ENCODE measurements at places on chromosomes 4 and X.
A peak's percentile ranks its signal among the peaks of the same experiment; 100 is the strongest.

GRCh38 chrX:86078650-86079049 lies 31.3 kb upstream of the CHM start:
- DNase-seq = no peak

GRCh38 chr4:83234902-83235644 lies 49.5 kb downstream of the COQ2 start:
- DNase-seq = no peak

GRCh38 chr4:87451537-87451936 lies 29.2 kb downstream of the NUDT9 start:
- DNase-seq = no peak

DNA sequence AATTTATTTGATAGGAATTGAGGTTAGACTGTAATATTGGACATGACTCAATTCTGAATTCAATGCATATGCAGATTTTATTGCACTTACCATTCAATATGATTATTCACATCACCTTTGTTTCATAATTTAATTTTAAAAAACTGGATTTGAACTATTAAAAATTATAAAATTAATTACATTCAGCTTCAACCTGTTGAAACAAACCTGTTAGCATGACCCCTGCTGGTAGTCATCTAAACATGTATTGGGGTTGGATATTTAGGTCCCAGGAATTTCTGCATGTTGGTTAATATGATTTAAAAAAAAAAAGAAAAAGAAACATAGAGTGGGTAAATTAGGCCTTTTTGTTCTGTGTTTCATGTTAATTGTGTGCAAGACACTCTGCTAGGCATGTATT lies 85.9 kb downstream of the ARSJ start:
- no peak for DNase-seq

DNA sequence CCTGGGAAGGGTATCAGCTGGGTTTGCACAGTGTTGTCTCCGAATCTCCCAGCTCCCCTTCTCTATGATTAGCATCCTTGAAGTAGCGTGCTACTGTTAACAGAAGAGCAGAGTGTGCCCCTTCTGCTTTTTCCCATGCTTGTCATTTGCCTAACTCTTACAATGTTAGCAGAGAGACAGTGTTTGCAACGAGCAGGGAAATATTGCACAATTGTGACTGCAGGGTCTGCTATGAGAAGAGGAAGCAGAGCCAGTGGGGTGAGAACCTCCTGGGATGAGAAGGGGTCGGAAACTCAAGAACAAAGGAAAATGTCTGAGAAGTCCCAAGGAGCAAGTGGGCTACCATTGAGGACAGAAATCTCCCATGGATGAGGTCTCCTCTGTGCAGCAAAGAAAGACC lies 7.8 kb upstream of the CHRNA9 start:
- DNase-seq = no peak

GRCh38 chr4:65344278-65344825 lies 325.9 kb downstream of the EPHA5 start:
- DNase-seq = no peak

DNA sequence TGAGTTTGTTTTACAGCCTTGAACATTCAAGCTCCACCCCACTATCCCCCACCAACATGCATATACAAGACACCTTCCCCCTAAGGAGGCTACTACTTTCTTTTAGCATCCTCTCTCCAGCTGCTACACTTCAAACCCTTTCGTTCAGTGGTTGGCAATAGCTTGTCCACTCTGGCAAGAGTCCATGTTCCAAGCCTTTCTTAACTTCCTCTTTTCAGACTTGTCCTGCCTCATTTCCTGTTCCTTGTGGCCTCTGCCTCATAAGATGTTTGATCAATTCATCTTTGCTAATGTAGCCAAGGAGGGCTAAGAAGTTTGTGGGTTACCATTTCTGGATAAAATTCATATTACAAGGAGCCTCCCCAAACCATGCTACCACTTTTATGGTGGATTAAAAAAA lies 20.8 kb upstream of the ZCCHC12 start:
- no peak for DNase-seq

DNA sequence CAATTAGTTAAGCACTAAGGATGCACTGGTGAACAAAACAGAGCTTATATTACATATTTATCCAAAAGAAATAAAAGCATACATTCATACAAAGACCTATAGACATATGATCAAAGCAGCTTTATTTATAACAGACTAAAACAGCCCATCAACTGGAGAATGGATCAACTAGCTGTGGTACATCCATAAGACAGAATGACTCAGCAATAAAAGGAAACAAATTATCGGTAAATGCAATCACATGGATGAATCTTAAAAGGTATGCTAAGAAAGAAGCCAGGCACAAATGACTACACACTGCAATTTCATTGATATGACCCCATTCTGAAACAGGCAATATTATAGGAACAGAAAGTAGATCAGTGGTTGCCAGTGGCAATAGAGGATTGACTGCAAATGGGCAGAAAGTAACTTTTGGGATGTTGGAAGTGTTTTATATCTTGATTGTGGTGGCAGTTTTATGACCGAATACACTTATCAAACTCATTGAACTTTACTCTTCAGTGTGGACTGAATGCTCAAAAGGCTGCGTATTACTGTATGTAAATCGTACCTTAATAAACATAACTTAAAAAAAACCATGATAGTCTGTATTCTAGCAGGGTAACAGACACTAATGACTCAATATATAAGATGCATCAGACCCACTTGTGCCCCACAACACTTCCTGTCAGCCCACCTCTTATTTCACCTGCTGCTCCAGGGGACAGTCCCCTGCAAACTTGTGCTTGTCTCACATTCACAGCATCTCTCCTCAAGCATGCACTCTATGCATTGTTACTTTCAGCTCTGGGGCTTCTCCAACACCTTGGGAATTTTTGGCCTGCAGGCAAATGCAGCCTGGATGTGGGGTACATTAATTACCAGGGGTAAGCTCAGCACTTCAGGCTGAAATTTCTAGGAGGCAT lies 59.1 kb downstream of the MID1IP1 start:
- no peak for DNase-seq

GRCh38 chr4:185293202-185293601 lies 83.8 kb downstream of the SNX25 start:
- no peak for DNase-seq

- DNase-seq = no peak
Measured at GRCh38 chr4:107182347-107182746, 146.2 kb upstream of the DKK2 start.

DNA sequence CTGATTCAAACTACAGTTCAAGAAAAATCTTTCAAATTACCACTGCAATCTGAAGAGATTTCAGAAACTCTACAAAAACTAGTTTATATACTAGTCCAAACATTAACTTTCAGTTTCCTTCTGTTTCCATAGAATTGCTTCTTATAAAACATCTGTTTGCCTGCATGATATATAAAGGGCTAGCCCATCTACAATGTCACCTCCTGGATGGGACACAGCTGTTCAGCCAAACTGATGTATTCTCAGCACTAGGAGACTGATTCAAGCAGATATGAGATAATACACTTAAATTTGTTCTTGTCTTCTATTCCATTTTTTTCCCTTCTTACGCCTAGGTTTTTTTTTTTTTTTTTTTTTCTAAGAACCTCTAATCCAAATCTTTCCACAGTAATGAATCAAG lies 1569.7 kb upstream of the IGFBP7 start:
- DNase-seq = no peak

- DNase-seq = no peak
Measured at GRCh38 chr4:171875291-171875690, 62.1 kb downstream of the GALNTL6 start.

DNA sequence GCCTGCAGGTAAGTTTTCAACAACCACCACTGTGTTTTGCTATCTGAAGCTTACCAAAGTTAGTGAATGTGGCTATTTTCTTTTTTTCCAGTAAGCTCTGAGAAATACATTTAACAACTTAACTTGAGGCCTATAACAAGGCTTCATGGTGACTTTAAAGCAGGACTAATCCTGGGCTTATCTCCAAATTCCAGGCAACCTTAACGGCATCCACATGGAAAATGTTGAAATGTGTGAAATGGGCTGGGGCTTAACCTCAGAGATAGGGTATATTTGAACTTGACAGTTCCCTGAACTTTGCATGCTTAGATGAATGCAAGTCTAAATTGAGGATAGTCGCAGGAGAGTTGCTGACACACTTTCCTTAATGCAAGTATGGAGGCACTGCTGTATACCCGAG lies 539.2 kb downstream of the GALNTL6 start:
- no peak for DNase-seq

DNA sequence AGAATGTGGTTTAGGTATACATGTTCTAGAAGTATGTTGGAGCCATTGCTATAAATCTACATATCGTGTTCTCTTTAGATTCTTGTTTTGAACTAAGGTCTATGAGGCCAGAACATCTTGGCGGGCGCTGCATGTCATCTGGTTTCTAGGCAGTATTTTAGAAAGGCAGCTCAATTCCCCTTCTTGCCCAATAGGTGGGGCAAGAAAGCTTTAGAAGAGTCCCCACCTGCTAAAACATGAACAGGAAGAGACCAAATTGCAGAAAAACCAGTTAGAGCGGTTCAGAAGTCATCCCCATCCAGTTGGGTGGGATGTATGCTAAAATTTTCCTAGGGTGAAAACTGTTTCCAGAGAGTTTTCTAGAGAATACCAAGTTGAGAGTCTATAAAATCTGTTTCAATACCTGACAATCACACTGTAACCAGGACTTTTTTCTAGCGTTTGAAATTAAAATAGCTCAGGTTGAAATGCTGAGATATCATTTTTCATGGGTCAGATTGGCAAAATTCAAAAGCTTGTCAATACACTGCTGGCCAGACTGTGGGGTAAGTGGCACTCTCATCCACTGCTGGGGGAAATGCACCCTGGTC lies 17.5 kb upstream of the SH3KBP1 start:
- no peak for DNase-seq

- DNase-seq = no peak
Measured at GRCh38 chr4:386708-387105, 49.1 kb downstream of the ZNF141 start.

- DNase-seq = no peak
Measured at GRCh38 chr4:65007841-65008439, 598.7 kb upstream of the TECRL start.

DNA sequence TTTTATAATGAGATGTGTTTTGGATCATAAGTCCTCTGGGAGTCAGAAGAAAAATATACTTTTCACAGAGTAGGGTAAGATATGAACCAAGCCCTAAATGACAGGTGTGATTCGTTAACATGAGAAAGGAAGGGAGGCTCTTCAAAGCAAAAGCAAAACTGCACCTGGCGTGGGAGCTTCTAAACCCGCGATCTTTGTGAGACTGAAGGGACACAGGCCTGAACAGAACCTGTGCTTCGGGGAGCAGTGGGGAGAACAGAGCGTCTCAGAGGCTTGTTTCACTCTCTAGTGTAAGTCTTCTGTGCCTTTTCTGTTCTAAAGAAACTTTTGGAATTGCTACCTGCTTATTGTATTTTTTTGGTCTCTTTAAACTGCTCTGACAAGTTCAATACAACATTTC lies 30.2 kb upstream of the CYP4V2 start:
- no peak for DNase-seq

- DNase-seq = no peak
Measured at GRCh38 chr4:55736605-55737183, 82.9 kb upstream of the EXOC1L start.

GRCh38 chr4:142940425-142941330 lies 94.6 kb upstream of the INPP4B start:
- DNase-seq = no peak

GRCh38 chrX:71659959-71660358 lies 7.4 kb upstream of the LOC101059915 start:
- no peak for DNase-seq

GRCh38 chr4:83149865-83150652 lies 35.5 kb upstream of the PLAC8 start:
- no peak for DNase-seq

DNA sequence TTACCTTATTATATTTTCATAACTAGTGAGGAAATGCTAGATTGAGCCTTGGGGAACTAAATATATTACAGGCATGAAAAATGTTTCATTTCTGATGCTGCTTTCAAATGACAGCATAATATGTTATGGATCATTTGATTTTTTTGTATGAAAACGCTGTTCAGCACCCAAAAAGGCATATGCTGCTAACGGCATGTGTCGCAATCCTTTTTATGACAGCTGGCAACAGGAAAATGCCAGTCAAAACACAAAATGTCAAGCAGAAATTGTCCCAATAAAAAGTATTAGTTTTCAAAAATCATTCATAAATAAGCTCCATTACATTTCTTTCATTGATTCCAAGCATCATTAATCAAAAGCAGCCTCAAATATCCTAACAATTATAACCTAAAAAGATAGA lies 1244.5 kb downstream of the PCDH7 start:
- no peak for DNase-seq

DNA sequence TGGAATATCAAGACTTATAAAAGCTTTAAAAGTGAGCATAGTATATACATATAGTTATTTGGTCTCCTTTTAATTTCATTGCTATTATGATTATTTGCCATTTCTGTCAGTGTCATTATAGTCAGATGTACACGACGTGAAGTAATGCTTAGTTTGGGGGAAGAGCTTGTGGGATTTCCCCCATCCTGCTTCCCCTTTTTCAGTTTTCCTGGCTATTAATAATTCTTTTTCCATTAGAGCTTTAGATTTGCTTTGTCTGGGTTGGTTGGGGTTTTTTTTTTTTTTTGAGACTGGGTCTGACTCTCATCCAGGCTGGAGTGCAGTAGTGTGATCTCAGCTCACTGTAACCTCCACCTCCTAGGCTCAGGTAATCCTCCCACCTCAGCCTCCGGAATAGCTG lies 5.4 kb downstream of the ABCE1 start:
- no peak for DNase-seq

GRCh38 chr4:157803845-157804521 lies 368.8 kb downstream of the GASK1B start:
- DNase-seq = no peak

GRCh38 chr4:78410676-78411075 lies 140.9 kb upstream of the ANXA3 start:
- DNase-seq = no peak

- DNase-seq = peak; percentile 27
Measured at GRCh38 chr4:56821381-56822243, at the start of gene SPINK2. SPINK2 (minus strand) TSS chr4:56821701; CDS start chr4:56821662, 39 bp downstream.

- no peak for DNase-seq
Measured at GRCh38 chr4:24488399-24489164, 95.8 kb downstream of the DHX15 start.

Data from stimulated activated CD8-positive, alpha-beta memory T cell treated with anti-CD3 and anti-CD28 coated beads, Interleukin-4, amount 100 ng/mL, for 1 hour (primary cell).